Activated T-cell treated with anti-CD3 and anti-CD28 coated beads, Interleukin-2, amount 50 U/mL, for 1 hour (primary cell): ENCODE measurements at places on chromosomes 5 and 9.

- DNase-seq, result no peak
These were observed 74.8 kb downstream of the ZNF354C start for GRCh38 chr5:179135006-179135405.

- no peak for DNase-seq
These were observed 3.5 kb upstream of the HRH2 start for GRCh38 chr5:175654339-175654738.

DNA sequence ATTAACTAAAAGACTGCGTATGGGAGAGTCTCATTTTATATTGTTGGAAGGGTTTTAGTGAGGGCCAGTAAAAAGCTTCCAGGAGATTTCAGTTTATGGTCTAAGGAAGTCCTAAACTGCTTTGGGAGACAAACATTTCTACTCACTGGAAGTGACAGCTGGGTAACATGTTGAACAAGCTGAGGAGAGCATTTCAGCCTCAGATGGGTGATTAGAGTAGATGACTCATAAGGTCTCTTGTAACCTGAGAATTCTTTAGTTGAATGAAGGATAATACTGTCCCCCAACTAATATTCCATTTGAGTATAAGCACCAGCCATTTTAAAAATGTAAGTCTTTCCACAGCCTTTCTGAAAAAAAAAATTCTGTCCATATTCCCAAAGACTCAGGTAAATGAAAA, 218.0 kb upstream of the C9orf72 start:
- no peak for DNase-seq

DNA sequence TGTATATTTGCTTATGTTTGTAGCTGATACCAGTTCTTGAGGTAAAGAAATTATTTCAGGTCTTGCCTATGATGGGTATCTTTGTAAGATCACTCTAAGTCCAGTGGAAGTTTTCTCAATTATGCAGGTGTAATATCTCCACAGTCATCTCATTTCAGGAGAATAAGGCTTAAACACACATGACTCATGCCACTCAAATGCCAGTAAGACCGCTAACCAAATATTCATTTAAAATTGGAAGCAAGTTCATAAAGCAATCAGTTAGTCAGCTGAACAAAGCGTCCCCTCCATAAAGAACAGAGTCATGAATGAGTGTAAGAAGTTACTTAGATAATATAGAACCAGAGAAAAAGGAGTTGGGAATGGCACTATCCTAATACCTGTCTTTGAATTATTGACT, 248.7 kb downstream of the LURAP1L start:
- no peak for DNase-seq

- no peak for DNase-seq
These were observed 531.1 kb downstream of the CETN3 start for GRCh38 chr5:89878140-89879132.

DNA sequence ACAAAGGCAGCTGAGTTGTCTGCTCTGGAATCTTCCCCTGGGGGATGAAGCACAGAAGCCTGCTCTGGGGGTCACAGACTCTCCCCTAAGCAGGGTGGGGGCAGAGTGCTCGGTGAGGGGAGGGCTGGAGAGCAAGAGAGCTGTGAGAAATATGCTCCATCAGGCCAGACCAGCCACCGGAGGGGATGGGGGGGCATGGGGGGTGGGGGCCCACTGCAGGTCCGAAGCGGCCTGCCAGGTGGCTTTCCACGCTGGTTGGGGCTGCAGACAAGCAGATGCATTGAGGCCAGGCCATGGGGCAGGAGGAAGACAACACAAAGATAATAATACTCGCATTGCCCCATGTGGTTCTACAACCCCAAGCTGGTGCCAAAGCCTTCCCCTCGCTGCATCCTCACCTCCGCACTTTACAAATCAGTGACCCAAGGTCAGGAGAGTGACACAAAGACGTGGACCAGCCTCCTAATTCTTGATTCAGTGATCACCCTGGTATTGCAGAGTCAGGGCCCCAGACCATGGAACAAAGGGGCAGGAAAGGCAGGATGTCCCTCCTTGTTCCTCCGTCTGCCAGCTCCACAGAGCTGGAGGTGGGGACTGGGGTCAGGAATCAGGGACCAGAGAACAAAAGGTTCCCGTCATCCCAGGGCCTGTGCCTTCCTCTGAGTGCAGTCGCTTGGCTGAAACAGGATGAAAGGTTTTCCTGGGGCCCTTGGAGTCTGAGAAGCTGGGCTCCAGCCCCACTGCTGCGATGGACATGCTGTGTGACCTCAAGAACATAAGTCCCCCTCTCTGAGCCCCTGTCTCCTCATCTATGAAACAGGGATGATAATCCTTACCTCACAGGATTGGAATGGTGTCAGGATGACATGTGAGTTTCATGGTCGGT, 37.2 kb upstream of the GABRP start:
- DNase-seq, result no peak

DNA sequence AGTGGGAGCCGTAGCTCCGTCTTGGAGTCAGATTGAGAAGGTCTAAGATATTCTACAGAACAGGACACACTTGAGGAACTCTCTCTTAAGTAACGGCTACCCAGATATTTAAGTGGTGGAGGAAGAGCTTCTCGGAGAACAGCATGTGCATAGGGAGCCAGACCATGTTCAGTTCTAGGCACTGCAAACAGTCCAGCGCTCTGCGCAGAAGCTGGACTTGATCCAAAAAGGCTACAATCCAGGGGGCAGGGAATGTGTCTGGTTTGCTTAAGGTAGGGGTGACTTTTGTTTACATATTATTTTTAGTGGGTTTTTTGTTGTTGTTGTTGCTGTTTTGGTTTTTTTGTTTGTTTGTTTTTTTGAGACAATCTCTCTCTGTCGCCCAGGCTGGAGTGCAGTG, 16.8 kb upstream of the CCL28 start:
- DNase-seq, result no peak

DNA sequence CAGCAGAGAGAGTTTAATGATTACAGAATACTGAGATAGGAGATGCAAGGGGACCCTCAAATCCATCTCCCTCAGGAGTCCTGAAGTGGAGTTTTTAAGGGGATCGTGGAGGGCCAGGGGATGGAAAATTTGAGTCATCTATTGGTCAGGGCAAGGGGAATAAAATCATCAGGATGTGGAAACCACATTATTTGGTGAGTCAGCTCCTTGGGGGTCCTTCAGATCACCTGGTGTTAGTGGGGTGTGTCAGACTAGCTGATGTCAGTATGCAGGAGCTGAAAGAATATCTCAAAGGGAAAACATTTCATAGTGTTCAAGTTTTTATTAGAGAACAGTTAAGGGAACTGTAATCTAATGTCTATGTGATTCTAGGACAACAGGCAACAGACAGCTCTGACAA, 183.0 kb upstream of the FTMT start:
- DNase-seq, result no peak

- no peak for DNase-seq
These were observed 139.3 kb upstream of the TLE4 start for GRCh38 chr9:79432485-79432884.

DNA sequence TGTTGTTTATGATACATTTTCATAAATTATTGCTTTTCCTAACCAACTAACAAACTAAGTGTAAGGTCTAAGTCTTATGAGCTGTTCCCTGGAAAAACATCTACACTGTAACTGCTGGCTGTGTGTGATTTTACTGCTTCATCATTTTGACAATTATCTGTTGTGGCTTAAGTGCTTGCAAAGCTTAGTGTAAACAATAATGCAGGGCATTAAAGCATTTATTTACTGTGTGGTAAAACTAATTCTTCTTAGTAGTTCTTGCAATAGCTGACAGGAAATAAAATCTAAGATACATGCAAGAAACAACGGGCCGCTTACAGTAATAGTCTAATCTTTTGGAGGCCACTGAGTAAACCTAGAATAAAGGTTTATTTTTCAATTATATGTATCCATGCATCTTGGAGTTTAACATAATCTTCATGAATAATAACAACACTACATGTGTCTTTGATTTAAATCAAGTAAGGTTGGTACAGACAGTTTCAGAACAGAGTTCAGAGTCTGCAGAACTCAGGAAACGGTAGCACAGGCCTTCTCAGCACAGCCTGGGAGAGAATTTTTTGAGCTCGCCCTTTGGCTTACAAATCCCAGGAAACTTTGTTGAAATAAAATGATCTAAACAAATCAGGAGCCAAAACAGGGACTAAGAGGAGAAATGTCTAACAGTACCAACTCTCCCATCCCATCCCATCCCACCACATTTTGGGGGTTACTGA, 473.1 kb downstream of the NR2F1-AS1 start:
- DNase-seq, result no peak

DNA sequence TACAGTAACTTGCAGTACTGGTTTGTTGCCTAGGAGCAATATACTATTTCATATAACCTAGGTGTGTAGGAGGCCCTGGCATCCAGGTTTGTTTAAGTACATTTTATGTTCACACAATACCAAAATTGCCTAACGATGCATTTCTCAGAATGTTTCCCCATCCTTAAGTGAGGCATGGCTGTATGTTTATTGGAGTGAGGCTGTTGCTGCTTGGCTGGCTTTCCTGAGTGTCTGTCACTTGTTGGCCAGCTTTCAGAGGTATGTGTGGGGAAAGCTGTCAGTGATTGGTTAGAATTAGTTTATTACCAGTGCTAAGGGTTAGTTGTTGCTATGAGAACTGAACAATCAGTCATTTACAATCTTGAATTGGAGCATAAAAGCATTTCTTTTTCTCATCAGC, 154.1 kb upstream of the CDH12 start:
- no peak for DNase-seq

- DNase-seq, result no peak
These were observed 1.1 kb downstream of the F2RL2 start for GRCh38 chr5:76622076-76622475.

GRCh38 chr9:92463984-92464383, 18.3 kb downstream of the ASPN start:
- DNase-seq, result no peak

- DNase-seq, result no peak
These were observed 1.5 kb downstream of the GARIN3 start for GRCh38 chr5:157164521-157164920.

GRCh38 chr5:178477802-178478201, 112.4 kb downstream of the COL23A1 start:
- DNase-seq, result no peak

DNA sequence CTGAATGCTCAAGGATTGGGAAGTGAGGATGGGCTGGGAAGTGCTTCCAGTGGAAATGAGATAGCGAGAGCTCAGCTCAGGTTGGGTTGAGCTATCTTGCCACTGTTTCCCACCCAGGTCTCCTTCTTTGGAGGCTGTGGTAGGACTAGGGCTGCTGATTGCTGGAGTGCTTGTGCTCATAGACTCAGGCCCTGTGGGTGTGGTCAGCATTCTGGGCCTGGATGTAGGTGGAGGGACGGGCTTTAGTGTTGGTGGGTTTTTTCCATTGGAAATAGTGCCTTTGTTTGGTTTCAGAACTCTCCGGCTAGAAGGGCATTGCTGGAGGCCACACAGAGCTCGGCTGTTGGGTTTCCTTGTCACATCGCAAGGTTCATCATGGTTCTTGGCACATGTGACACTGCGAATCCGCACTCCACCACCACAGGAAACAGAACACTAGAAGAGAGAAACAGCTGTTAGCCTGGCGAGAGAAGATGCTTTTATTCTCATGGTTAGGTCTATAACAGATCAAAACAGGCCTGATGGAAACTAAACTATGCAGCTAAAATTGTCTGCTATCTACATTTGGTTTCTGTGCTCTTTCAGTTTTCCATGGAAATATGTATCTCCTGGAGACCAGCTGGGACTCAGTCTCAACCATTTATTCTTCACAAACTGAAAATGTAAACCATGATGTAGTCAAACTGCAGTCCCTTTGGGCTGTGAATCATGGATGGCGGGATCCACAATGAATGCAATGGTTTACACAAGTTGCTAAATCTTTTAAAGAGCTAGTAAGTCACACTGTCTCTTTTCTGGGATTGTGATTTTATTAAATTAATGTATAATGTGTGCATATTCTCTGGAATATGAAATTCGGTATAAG, 136.2 kb downstream of the TARS1 start:
- no peak for DNase-seq

GRCh38 chr5:42813533-42813932, 1.8 kb upstream of the SELENOP start:
- no peak for DNase-seq

DNA sequence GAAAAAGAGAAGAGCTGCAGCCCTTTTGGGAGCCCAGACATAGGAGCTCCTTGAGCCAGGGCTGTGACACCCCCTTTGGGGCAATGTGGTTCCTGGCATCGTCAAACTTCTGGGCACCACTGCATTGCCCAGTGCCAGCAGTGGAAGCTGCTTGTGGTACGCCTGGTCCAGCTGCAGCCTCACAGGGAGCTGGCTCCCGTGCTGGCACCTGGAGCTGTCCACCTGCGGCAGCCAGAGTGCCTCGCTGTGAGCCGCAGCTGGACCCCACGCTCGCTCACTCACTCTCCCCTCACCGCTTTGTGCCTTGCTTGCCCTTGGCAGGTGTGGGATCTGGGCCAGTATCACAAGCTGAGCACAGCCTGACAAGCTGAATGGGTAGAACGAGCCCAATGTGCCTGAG, 1150.8 kb upstream of the CDH6 start:
- no peak for DNase-seq

GRCh38 chr5:56558131-56558745, 257.1 kb upstream of the MAP3K1 start:
- no peak for DNase-seq

GRCh38 chr5:146890731-146891440, 12.3 kb upstream of the PPP2R2B start:
- no peak for DNase-seq

DNA sequence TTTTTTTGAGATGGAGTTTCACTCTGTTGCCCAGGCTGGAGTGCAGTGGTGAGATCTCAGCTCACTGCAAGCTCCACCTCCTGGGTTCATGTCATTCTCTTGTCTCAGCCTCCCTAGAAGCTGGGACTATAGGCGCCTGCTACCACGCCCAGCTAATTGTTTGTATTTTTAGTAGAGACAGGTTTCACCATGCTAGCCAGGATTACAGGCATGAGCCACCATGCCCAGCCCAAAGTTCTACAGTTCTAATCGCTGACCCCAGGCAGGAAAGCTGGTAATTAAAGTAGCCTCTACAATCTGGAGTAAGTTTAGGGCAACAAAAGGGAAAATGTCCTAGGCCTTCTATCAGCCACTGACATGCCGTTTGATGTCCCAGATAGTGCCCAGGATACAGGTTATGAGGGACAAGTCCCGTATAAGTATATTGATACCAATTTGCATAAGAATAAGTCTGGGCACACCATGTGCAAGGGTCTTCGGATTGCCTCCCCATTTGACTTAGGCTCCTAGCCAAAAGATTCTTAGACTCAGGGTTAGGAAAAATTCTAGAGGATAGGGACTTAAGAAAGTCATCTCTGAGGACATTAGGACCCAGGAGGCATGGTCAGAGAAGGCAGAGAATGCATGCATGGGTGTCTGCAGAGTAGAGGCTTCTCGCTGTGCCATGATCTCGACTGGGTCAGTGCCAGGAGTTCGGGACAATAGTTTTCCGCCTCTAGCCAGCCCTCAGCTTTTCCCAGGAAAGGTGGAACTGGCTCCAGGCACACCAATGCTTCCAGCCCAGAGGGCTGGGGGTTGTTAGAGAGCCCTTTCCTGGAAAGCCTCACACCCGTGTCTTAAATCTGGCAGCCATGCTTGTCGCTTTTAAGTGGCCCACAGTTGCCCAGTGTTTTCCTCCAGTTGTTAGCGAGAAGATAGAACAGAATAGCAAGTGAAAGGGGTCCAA, 1111.1 kb downstream of the TAF11L14 start:
- DNase-seq, result no peak

DNA sequence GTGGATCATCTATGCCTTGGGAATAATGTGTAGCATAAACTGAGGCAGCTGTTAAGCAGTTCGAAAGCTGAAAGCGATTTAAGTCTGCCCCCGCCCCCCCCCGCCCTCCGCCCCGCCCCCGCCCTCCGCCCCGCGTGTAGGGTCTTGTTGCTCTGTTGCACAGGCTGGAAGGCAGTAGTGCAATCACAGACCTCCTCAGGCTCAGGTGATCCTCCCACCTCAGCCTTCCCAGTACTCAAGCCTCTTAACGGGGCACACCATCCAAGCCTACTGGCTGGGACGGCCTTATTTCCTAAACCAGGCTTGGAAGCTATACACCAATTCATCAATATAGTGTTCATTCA, 945 bp downstream of the ANKDD1B start:
- no peak for DNase-seq
